ENCODE measurements at places on chromosomes 3 and 15.

DNA sequence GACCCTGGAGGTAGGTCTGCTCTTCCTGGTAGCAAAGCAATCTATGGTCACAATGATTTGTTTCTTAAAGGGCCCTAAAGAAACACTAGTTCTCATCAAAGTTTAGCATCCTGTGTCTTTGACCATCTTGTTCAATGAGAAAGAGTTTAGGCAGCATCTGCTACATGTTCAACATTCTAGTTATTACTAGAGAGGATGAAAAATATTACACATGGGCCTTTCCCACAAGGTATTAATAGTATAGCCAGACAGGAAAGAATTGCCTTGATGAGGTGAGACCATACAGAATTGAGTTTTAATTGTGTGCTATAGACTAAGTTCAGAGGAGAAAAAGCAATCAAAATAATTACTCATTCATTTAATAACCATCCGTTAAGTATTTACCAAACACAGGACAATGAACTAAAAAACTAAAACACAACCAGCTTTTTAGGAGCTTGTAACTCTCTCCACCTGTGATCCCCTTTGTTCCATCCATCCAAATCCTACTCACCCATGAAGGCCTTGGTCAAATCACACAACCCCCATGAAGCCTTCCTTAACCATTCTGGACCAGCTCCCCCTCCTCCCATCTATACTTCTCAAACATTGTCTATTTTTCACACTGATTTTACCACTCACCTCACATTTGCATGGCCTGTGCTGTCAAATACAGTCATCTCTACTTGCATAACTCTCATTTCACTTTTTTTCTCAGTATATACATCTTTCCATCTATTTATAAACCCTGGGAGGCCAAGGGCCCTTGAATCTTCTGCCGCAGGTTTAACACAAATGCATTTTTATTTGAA lies 122.9 kb downstream of the RORA start:
- DNase-seq = no peak

DNA sequence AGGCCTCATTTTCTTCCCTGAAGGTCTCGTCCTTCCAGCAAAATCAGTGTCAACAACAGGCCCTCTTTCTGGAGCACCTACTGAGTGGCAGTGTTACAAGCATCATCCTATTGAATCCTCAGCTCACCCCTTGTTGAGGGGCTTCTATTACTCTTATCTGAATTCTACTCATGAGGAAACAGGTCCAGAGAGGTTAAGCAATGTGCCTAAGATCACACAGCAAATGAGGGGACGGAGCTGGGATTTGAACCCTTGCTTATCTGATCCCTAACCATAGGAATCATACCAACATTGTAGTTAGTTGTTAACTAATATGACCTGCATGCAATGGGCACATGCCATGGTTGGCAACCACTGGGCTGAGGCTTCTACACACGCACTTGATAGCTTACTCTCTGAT lies 63.0 kb downstream of the SLC6A6 start:
- DNase-seq = no peak

DNA sequence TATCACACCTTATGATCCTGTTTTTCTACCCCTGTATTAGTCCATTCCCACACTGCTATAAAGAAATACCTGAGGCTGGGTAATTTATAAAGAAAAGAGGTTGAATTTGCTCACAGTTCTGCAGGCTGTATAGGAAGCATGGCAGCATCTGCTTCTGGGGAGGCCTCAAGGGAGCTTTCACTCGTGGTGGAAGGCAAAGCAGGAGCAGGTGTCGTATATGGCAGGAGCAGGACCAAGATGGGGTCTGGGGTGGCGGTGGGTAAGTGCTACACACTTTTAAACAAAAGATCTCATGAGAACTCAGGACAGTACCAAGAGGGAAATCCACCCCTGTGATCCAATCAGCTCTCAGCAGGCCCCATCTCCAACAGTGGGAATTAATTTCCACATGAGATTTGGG lies 15.4 kb upstream of the SCAP start:
- no peak for DNase-seq

GRCh38 chr15:48330105-48330785 lies 984 bp upstream of the DUT start:
- no peak for DNase-seq

- no peak for DNase-seq
These were observed 29.5 kb downstream of the ARL8B start for GRCh38 chr3:5151586-5151985.

GRCh38 chr3:189331002-189331418 lies 159.2 kb downstream of the TPRG1 start:
- DNase-seq = no peak

DNA sequence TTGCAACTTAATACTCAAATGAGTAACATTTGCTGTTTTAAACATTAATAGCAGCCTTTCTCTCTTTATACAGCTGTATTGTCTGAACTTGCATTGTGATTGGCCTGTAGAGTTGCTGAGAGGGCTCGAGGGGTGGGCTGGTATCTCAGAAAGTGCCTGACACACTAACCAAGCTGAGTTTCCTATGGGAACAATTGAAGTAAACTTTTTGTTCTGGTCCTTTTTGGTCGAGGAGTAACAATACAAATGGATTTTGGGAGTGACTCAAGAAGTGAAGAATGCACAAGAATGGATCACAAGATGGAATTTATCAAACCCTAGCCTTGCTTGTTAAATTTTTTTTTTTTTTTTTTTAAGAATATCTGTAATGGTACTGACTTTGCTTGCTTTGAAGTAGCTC lies 40.3 kb downstream of the CTNNB1 start:
- DNase-seq = no peak

DNA sequence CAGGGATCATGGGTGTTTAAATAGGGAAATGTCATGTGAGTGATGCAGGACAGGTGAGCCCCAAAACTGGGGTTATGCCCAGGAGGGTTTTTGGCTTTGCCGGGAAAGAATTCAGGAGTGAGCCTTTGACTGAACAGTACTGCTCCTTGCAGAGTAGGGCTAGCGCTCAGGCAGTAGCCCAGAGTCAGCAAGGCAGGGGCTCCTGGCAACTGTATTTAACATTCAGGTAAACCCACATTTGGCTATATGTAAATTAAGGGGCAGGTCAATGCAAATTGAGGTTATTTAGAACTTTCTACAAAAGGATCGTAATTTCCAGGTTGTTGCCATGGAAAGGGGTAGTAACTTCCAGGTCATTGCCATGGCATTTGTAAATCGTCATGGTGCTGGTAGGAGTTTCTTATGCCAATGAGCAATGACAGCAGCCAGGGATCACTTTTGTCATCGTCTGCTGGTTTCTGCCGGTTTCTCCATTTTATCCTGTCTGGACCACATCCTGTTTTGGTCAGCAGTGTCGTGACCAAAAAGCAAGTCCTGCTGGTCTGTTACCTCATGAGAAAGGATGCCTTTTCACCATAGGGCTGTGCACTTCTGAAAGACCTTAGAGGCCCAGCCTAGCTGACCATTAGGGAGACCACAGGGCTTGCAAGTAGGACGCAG lies 24.3 kb downstream of the MTHFS start:
- no peak for DNase-seq

DNA sequence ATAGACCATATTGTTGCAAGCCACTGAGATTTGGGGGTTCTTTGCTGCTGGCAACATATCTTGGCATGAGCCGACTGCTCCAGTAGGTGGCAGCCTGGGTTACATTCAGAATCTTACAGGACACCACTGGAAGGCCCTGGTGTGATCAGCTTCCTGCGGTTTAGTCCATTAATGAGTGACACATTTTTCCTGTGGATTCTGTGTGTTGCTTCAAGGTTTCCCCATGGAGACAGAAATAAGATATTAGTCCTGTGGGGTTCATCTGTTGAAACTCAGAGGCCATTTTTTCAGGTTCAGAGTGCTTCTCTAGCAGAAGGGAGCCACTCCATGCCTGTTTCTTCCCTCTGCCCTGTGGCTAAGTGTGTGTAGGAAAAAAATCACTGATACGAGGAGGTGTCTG lies 116.2 kb downstream of the MFSD1 start:
- DNase-seq = no peak

DNA sequence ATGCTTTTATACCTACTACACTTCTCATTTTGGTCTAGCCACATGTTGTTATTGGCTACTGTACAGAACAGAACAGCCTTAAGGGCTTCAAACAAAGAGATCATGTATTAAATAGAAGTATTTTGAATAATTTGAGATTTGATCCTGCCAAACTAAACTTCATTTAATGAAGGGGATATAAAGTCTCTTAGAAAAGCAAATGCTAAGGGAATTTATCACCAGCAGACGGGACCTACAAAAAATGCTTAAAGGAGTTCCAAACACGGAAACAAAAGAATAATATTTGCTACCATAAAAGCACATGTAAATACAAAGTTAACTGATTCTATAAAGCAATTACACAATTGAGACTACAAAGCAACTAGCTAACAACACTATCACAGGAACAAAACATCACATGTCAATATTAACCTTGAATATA lies 23.6 kb upstream of the FMN1 start:
- no peak for DNase-seq

- no peak for DNase-seq
These were observed 70.4 kb upstream of the ATP11B start for GRCh38 chr3:182722907-182723306.

GRCh38 chr3:177145381-177145780 lies 51.9 kb downstream of the TBL1XR1 start:
- no peak for DNase-seq

DNA sequence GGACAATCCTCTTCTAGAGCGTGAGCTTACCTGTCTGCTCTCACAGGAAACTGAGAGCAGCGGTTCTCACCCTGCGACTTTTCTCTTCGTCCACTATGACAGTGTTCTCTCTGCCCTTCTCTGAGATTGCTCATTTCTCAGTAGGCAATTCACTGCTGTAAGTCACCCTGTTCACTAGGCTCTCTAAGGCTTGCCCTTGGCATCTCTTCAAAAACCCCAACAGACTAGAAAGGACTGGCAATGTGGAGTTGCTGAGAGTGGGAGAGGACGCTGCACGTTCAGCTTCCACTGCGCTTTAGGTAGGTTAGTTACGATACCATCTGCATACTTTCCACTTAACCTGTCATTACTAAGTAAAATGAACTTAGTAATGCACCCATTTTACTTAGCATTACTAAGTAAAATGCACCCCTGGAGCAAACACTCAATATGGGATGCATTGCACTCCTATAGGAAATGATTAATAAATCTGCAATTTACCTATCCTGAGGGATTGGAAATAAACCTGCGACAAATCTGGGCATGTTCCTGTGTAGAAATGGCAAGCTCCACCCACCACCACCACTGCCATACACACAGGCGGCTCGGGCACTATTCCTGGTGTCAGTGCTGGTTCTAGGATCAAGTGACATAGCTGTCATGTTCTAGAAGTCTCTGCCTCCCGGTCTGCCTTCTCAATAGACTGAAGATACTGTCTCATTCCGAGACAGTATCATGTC lies 21.4 kb downstream of the XPC start:
- DNase-seq = no peak

- DNase-seq = no peak
These were observed 52.9 kb upstream of the CAPN7 start for GRCh38 chr3:15153103-15153502.

GRCh38 chr3:144643771-144644198 lies 672.2 kb downstream of the DIPK2A start:
- DNase-seq = no peak

- no peak for DNase-seq
These were observed 136.1 kb downstream of the APBA2 start for GRCh38 chr15:29021857-29022256.

GRCh38 chr3:158713094-158713499 lies 19.2 kb downstream of the RARRES1 start:
- DNase-seq = no peak

- DNase-seq = no peak
These were observed 9.8 kb downstream of the FAM174B start for GRCh38 chr15:92645731-92646130.

DNA sequence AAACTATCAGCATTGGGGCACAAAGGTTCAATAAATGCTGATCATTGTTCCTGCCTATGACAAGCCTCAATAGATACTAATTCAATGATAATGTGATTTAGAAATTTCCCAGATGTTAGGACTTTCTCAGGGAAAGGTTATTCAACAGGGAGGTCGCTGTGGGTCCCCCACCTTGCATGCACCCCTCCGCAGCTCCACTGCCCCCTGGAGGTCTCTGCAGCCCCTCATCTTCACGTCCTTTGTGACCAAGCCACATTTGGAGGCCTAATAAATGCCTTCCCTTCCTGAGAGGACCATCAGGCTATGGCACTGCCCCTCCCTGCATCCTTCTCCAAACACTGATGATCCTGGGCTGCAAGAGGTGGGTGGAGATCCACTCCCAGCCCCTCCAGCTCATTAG lies 50.2 kb downstream of the NOX5 start:
- no peak for DNase-seq

GRCh38 chr3:81300324-81300927 lies 461.0 kb downstream of the GBE1 start:
- DNase-seq = no peak

- DNase-seq = no peak
These were observed 3.4 kb upstream of the DISP2 start for GRCh38 chr15:40354408-40355171.

- no peak for DNase-seq
These were observed 854 bp downstream of the CLEC3B start for GRCh38 chr3:45026957-45027356.

- DNase-seq = no peak
These were observed 533.5 kb upstream of the TBL1XR1 start for GRCh38 chr3:177730814-177731213.

DNA sequence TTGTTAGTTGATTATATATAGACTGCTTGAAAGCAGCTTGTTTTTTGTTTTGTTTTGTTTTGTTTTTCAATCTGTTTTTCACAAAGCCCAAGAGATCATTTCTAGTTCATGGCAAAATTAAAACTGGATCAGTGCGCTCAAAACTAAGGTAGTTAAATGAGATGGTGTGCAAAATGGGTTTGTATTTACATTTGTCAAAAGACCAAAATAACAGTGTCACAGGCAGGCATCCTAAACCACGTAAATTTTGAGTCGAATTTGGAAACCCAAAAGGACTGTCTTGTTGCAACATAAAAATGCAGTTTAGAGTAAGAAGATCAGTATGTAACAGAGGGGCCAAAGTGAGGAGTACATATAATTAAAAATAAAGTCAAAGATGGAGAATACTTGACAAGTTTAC lies 2.4 kb downstream of the DMXL2 start:
- DNase-seq = no peak

GRCh38 chr15:90165157-90165556 lies 36.0 kb upstream of the SEMA4B start:
- no peak for DNase-seq

DNA sequence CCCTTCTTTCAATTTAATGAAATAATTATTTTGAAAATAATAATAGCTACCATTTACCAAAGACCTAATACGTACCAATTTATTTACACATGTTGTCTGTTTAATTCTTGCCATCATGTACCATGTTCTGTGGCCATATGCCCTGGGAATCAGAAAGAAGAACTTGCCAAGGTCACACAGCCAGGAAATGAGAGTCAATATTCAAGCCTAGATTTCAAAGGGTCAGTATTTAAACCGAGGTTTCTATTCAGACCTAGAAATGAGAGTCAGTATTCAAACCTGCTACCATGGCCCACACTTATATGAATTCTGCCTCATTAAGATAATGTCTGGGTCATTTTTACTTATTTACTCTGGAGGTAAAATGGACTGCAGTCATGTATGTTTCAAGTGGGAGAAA lies 103.6 kb upstream of the TBL1XR1 start:
- no peak for DNase-seq

- DNase-seq = no peak
These were observed 26.4 kb downstream of the FAH start for GRCh38 chr15:80179025-80179759.

Data from naive thymus-derived CD4-positive, alpha-beta T cell (primary cell).